ENCODE measurements at places on chromosomes 12 and 14.

DNA sequence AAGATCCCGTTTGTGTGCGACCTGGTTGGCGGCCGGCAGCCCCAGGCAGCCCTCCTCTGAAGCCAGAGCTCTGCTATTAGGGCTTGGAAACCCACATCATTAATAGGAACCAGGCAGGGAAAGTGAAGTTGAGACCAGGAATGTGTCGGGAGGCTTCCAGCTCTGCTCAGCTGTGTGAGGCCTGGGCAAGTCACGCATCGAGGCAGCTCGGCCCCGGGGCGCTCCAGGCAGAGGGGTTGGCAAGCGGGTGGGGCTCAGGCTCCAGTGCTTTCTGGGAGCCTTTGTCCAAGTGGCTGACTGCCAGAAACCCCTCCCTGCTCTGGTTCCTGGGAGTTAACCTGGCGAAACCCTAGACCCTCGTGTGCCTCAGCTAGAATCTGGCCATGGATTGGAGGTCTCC, 1151.7 kb downstream of the VRK1 start:
- no peak for DNase-seq

DNA sequence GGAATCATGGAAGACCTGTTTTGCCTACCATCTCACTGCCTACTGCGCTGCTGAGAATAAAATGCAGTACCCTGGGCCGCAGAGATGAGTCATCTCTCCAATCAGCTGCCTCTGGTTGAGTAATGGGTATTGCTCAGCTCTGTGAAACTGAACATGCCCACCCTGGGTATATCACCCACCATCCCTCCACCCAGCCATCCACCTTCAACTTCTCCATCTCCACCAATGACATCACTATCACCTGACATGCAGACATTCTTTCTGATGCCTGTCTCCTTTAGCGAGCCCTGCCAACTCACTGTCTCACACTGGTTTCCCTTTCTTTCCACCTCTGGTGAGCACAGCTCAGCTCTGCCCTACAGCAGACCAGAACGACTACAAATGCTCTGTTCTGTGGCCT, 33.6 kb downstream of the E2F7 start:
- DNase-seq: no peak

GRCh38 chr12:177980-178828, 35.8 kb downstream of the SLC6A12 start:
- DNase-seq: no peak

GRCh38 chr14:73209953-73210352, 27.4 kb upstream of the PAPLN start:
- DNase-seq: no peak

- DNase-seq: no peak
Observed at GRCh38 chr12:12986775-12987331, 13.2 kb downstream of the HEBP1 start.

DNA sequence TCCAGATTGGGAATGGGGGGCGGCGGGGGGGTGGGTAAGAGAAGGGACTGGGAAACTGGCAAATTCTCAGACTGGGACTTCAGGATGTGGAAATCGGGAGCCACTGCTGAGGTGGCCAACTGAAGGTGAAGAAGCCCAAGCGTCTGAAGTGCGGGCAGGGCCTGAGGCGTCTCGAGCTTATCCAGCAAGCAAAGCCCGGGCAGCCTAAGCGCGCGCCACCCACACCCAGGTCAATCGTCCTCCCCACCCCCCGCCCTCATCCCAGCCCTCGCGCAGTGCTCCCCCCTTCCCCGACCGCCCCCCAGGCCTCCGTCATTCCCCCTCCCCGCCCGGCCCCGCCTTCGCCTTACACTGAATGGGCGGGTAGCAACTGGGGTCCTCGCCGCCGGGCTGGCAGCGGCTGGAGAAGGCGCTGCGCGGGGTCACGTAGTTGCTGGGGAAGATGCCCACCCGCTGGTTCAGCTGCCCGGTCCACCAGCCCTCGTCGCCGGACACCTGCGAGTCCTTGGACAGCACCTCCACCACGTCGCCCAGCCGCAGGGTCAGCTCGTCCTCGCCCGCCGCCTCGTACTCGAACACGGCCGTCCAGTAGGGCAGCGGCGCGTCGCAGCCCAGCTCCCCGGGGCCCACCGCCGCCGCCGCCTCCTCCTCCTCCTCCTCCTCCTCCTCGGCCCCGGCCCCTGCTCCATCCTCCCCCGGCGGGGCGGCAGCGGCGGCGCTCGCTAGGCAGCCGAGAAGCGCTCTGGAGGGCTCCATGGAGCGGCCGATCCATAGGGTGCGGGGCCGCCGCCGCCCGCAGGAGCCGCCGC, 693 bp downstream of the MAP3K9 start:
- no peak for DNase-seq

DNA sequence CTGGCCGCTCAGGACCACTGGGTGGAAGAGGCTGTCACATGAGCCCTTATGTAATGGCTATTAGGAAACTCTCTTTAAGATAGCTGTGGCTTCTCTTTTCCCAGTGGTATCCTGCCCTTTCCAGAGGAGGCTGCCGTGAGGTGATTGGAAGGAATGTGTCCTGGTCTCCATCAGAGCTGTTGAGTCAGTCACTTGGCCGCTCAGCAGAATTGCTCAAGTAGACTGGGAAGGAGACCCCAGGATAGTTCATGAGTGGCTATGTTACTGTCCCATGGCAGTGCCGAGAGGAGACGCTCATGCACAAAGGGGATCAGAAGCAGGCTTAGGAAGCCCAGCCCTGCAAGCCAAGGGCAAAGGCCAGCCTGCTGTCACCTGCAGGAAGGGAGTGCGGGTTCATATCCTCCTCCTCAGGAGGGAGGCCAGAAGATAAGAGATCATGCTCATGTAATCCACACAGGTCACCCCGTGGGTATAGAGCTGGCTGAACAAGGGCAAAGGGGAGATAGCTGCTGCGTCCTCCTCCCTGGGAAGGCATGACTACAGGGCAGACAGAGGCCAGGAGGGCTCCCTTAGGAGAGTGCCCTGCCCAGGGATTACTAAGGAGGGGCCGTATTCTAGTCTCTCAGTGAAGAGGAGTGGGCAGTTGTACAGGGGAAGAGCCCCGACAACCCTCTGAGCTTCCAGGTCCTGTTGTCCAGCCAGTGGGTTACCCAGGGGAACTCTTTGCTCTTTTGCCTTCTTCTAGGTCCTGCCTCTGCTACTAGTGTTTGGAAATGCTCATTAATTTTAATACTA, 137.0 kb upstream of the MAX start:
- DNase-seq: no peak

All from stimulated activated CD8-positive, alpha-beta memory T cell treated with anti-CD3 and anti-CD28 coated beads, Interleukin-4, amount 100 ng/mL, for 1 hour (primary cell).